ENCODE measurements at places on chromosomes 7 and 10.

GRCh38 chr10:113139699-113140098 is 189.7 kb downstream of the TCF7L2 start:
- no peak for DNase-seq

- DNase-seq: no peak
Observed at GRCh38 chr10:48804740-48805182, 120.1 kb downstream of the WDFY4 start.

GRCh38 chr10:51651063-51651462 is 48.3 kb downstream of the CSTF2T start:
- no peak for DNase-seq

DNA sequence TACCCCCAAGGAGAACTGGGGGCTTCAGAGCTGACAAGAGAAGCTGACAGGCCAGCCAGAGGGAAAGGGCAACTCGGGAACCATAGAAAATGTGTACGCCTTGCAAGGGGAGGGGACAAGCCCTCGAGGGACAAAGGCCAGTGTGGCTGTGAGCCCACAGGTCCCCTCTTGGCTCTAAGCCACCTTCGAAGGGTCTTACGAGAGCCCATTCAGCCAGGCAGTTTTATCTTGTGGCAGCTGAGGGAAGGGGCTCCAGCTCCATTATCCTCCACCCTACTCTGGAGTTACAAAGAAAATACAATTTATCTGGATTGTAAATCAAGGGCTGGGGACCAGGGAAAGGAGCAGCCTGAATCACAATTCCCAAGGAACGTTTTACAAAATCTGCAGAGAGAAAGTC is 159.5 kb upstream of the ZMIZ1 start:
- no peak for DNase-seq

- no peak for DNase-seq
Observed at GRCh38 chr7:64999165-65000004, 7.1 kb downstream of the ERV3-1 start.

DNA sequence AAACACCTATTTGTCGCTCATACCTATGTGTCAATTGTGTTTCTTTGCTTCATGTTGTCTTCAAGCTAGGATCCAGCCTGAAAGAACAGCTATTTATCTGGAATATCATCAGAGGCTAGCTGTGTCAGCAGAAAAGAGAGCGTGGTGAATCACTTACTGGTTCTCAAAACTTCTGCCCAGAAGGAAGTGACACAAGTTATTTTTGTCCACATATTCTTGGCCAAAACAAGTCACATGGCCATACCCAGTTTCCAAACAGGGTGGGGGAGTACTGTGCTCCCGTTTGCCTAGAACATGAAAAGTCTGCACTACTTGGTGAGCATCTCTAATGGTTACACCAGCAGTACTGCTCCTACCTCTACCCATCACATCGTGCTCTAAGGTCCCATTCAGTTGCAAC is 160.9 kb upstream of the CSTF2T start:
- DNase-seq: no peak

- no peak for DNase-seq
Observed at GRCh38 chr10:7480742-7481367, 70.0 kb upstream of the SFMBT2 start.

- DNase-seq: no peak
Observed at GRCh38 chr7:44439926-44440325, 50.5 kb downstream of the NUDCD3 start.

DNA sequence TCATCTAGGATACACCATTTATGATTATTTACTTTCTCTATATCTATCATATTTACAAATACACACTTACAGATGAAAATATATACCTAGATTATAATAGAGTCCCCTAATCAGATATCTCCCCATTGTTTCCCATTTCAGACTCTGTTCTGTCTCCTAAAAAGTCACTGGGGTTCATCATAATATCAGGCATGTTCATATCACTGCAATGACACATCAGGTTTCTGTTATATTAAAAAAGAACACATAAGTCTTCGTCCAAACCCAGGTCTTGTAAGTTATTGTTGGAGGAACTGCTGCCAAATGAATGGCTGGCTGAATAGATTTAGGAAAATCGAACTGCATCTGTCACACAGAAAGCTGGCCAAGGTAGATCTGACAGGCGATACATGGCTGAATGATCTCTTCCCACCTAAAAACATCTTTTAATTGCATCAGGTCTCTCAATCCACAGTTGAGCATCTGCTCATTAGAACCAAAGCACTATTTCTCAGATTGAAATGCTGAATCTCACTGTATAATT is 178.7 kb downstream of the CACNA2D1 start:
- DNase-seq: no peak

DNA sequence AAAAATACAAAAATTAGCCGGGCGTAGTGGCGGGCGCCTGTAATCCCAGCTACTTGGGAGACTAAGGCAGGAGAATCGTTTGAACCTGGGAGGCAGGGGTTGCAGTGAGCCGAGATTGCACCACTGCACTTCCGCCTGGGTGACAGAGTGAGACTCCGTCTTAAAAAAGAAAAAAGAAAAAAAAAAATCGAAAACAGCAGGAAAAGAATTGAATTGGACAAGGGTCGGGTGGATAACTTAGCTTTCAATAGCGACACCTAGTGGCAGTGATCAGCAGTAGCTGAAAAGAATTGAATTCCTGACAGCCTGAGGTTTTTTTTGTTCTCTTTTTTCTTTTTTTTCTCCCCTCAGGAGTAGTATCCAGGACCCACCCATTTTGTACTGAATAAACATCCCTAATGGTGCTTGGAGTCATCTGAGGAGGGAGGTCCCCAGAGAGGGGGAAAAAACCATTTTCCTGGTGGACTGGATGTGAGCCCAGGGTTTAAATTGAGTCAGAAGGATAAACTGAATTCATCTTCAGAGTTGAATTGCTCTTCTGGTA is 55.1 kb downstream of the CYCS start:
- DNase-seq: no peak

- no peak for DNase-seq
Observed at GRCh38 chr7:104480529-104480928, 152.1 kb downstream of the LHFPL3 start.

- no peak for DNase-seq
Observed at GRCh38 chr7:155848691-155849669, 36.7 kb upstream of the SHH start.

- no peak for DNase-seq
Observed at GRCh38 chr10:70430493-70431445, 10.7 kb downstream of the NODAL start.

- DNase-seq: no peak
Observed at GRCh38 chr10:58641095-58641531, 128.4 kb downstream of the BICC1 start.

- no peak for DNase-seq
Observed at GRCh38 chr7:26349005-26349915, 57.6 kb downstream of the SNX10 start.

DNA sequence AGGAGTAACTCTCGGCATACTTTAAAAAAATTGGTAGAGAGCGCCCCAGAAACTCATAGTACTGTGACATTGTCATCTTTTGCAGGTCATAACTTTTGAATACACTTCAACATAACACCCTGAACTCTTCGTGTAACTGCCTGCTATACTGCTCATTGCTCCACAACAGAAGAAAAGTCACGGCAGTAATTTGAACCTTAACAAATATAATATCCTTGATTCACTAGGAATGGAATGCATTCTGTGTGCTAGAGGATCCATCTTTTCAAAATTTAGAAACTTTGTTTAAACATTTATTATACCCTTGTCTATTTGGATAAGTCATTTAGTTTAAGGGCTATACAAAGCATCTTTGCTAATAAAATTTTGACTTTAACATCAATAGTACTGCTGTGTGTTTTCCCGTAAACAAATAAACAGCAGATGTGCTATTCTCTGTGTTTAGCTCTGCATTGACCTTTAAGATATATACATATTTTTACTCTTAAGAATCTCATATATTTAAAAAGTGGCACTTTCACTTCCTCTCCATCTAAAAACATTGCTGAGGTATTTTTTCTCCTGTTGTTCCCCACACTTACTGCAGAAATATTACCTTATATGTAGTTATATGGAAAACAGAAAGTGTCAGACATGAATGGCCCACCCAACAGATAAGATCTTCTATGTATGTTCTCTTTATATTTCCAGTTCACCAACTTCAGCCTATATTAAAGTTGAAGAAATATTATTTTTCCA is 217.6 kb upstream of the TMEM229A start:
- no peak for DNase-seq

Data from cortex of kidney (tissue), 1 donor.